KBM-7 (cell line): ENCODE measurements at places on chromosomes 11 and 22.

GRCh38 chr22:41898645-41899044 is 16.2 kb downstream of the SHISA8 start:
- no peak for DNase-seq

- DNase-seq, result no peak
Measured at GRCh38 chr11:10744206-10744605, 6.8 kb upstream of the CTR9 start.

DNA sequence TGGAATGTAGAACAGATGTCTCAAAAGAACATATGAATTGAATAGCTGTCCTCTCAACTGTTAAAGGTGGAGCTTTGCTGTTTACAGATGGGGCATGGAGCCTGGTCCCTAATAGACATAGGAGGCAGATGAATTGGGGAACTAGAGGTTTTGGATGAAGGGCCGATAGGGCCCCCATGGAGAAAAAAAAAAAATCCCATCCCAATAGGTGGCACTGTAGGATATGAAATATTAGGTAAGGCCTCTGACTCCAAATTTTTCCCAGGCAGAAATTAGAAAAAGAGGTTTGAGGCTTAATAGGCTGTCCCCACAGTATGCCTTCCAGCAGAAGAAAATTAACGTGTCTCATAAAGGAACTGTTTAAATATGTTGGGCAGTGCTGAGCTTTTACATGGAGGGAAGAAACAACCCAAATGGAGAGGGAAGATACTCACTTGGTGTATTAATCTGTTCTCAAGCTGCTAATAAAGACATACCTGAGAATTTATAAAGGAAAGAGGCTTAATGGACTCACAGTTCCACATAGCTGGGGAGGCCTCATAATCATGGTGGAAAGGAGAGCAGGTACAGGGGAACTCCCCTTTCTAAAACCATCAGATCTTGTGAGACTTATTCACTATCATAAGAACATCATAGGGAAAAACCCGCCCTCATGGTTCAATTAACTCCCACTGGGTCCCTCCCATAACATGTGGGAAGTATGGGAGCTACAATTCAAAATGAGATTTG is 30.1 kb upstream of the TMEM45B start:
- peak; percentile 64 for DNase-seq

DNA sequence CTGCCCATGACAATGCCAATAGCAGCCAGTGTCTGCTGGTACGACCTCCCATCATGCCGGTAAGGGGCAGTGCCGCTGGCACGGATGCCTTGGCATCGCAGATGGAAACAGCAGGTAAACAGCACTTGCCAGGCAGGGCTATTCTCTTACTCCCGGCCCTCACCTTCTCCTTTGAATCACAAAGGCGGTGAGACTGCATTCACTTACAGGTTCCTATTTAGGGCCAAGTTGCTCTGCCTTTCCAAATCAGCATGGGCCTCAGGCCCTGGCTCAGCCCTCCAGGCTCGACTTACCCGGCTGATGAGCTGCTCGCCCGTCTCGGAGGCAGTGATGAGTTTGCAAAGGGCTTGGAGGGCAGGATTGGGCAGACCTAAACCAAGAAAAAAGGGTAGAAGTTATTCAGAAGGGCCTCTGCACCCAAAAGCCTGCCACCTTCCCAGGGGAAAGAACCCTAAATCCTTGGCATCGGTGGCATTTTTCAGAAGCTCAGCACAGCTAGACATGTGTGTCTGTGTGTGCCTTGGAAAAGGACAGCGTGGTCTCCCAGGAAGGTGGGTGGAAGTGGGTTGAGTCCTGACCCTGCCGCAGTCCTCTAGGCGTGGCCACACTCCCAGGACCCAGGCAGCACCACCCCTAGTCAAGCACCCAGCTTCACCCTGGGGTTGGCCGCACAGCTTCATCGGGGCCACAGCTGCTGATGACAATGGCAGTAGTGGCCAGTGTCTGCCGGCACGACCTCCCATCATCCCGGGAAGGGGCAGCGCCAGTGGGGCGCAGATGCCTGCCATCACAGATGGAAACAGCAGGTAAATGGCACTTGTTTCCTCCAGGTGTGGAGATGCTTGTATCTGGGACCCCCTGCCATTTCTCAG is 73.5 kb upstream of the PITPNB start:
- no peak for DNase-seq

DNA sequence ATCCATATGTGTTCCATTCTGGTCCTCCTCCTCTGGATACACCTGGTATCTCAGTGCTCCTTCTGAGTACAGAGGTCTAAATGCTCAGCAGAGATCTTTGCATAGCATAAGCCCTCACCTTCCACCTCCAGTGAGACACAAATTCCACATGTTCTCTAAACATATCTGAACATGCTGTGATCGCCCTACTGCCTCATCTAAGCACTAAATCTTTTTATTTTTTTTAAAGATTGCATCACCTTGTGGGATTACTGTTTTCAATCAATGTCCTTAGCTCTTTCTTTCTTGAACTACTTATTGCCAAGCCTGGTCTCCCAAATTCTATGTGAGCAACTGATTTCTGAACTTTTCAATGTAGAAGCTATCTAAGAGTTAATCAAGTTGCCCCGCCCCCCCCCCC is 113.4 kb downstream of the TRPC6 start:
- no peak for DNase-seq

DNA sequence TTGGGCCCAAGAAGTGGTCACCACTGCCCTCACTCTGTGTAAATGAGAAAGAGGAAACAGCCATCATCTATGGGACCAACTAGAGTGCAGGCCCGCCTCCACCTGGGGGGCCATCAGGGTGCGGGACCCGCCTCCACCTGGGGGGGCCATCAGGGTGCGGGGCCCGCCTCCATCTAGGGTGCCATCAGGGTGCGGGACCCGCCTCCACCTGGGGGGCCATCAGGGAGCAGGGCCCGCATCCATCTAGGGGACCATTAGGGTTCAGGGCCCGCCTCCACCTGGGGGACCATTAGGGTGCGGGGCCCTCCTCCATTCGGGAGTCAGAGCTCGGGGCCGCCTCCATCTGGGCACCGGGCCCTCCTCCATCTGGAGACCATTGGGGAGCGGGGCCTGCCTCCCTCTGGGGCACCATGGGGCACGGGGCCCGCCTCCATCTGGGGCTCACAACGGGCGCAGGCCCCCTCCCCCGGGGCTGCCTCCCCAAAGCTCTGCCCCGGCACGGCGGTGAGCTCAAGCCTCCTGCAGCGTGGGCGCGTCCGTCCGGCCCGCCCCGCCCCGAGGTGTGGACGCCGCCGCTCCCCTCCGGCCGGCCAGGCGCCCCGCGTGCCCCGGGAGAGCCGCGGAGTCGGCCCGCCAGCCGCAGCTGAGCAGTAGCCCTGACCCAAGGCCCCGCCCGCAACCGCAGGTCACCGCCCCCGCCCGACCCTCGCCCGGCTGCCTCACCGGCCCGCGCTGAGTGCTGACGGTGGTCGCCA is 512 bp downstream of the TOLLIP start:
- no peak for DNase-seq

DNA sequence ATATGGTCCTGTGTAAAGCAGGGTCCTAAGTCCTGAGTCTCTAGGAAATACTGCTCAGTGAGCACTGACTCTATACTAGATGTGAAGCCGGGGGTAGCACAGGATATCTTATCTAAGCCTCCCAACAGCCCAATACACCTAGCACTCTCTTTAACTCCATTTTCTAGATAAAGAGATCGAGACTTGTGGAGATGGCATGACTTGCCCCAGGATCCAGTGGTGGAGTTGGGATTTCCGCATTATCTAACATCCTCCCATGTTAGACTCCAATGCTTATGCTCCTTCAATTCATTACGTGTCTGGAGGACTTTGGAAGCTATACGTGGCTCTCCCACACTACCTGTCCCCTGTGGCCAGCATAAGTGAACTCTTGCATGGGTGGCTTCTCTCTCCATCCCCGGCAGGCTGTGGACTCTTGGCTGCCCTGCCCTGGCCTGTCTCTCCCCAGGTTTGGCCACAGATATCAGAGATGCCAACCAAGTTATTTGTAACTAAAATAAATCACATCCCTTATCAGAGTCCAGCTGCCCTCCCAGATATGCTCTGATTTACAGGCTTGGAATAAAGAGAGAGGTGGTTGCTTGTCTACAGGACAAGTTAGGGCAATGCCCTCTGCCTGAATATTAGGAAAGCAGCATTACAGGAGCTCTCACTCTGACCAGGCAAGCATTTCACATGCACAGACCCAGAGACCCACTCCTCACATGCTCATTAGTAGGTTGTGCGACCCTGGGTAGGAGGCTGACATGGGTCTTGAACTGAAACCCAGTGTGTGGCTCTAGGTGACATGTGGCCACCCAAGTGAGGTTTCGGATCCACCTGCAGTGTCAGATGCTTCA is 4.5 kb downstream of the CD44 start:
- DNase-seq, result no peak

- no peak for DNase-seq
Measured at GRCh38 chr11:133425992-133426391, 106.3 kb downstream of the OPCML start.

DNA sequence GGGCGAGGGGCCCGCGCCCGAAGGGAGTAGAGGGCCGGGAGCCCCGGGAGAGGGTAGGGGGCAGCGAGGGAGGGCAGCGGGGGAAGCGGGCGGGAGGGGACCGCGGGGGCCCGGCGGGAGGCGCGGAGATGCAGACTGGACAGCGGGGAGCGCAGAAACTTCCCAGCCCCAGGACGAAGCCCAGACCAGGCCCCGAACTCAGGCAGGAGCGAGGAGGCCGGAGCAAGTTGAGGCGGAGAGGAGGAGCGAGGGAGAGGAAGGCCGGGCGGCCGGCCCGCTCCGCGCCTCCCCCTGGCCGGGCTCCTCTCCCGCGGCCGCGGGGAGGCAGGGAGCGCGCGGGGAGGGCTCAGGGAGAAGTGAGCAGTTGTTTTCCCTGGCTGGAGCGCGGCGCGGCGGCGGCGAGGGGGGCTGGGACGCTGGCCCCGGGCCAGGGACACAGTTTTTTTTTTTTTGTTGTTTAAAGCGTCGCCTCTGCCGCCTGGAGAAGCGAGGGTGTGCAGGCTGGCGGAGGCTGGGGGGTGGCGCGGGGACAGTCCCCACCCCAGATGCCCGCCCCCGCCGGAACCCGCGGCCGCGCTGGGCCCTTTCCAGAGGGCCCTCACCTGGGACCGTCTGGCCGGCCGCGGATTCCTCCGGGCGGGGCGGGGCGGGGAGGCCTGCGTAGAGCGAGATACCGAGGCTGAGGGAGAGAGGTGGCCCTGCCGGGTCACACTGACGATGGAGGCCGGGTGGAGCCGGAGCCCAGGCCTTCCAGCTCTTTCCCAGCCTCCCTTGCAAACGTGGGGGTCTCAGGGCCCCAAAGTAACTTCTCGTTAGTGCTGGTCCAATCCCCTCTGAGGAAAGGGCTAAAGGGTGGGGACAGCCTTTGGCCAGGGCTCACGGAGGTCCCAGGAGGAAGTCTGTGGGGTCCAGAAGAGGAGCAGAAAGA is at the start of gene LTBP3:
TSS of gene LTBP3 (minus strand) at position 358 of the 928 bp plus-strand sequence. CDS start 400 bp downstream, outside the sequence.
- DNase-seq, result peak; percentile 83

GRCh38 chr22:30890686-30891442 is 77.7 kb downstream of the MORC2 start:
- peak; percentile 11 for DNase-seq

GRCh38 chr11:30749268-30749667 is 163.1 kb upstream of the MPPED2 start:
- DNase-seq, result no peak

GRCh38 chr11:129894278-129895125 is 876 bp downstream of the NFRKB start:
- DNase-seq, result peak; percentile 44

GRCh38 chr11:102279641-102280170 is 37.6 kb upstream of the BIRC3 start:
- no peak for DNase-seq

- no peak for DNase-seq
Measured at GRCh38 chr22:36660510-36660840, 43.1 kb downstream of the CACNG2 start.

DNA sequence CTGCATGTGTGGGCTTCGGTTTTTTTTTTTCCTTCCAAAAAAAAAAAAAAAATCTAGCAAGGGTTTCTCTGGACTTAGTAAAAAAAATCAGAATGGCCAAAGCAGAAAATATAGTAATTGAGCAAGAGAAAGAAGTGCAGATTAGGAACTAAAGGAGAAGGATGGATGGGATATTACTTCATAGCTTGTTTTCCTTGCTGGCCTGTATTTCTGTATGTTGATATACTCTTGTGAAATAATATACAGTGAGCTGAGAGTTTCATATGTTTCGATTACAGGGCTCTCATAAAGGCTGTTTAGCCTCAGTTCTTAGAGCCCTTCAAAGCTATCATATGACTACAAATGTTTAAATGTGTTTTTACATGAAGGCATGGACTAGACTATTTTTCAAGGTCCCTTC is 34.3 kb upstream of the NFRKB start:
- DNase-seq, result no peak
